ENCODE measurements at places on chromosomes 4 and X.

- DNase-seq = no peak
Measured at GRCh38 chr4:159366966-159367780, 264.3 kb downstream of the RAPGEF2 start.

DNA sequence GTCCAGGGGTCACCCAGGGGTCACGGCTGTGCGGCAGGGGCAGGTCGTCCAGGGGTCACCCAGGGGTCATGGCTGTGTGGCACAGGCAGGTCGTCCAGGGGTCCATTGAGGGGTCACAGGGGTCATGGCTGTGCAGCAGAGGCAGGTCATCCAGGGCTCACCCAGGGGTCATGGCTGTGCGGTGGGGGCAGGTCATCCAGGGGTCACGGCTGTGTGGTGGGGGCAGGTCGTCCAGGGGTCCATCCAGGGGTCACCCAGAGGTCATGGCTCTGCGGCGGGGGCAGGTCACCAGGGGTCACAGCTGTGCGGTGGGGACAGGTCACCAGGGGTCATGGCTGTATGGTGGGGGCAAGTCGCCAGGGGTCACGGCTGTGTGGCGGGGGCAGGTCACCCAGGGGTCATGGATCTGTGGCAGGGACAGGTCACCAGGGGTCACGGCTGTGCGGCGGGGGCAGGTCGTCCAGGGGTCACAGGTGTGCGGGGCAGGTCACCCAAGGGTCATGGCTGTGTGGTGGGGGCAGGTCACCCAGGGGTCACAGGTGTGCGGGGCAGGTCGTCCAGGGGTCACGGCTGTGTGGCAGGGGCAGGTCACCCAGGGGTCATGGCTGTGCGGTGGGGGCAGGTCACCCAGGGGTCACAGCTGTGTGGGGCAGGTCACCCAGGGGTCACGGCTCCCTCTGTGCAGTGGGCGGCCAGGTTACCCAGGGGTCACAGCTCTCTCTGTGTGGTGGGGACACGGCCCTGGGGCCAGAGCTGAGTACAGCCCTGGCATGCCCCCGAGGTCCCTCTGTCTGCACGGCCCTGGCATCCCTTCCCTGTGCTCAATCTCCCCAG lies 16.0 kb downstream of the ATP5ME start:
- DNase-seq = no peak

- DNase-seq = no peak
Measured at GRCh38 chr4:26945794-26946193, 85.2 kb downstream of the STIM2 start.

DNA sequence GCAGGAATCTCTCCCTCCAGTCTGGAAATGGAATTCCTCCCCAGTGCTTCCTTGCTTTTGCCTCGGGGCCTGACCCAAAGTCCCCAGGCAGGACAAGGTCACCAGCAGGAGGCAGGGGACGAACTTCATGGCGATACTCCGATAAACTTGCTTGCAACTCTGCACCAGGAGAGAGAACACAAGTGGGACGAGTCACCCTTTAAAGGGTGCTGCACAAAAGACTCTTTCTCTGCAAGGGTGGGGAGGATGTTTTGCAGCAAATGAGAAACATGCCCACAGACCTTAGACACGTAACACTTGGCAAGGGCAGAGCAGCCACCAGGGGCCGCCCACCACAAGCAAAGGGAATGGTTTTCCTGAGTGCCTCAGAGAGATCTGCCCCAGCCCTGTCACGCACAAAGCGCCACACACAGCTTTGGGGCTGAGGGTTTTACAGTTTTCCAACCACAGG lies at the start of gene FGFBP2:
Gene FGFBP2, minus strand, starts transcription at position 175 of the 451 bp plus-strand sequence. Its CDS starts 46 bp downstream, at position 129.
- DNase-seq = no peak

All from amygdala (tissue), 56 donors.